ENCODE measurements at places on chromosomes 11 and 22.

GRCh38 chr11:128535468-128536457 is 51.6 kb downstream of the ETS1 start:
- DNase-seq = no peak

- no peak for DNase-seq
Measured at GRCh38 chr11:131656839-131657211, 286.4 kb downstream of the NTM start.

DNA sequence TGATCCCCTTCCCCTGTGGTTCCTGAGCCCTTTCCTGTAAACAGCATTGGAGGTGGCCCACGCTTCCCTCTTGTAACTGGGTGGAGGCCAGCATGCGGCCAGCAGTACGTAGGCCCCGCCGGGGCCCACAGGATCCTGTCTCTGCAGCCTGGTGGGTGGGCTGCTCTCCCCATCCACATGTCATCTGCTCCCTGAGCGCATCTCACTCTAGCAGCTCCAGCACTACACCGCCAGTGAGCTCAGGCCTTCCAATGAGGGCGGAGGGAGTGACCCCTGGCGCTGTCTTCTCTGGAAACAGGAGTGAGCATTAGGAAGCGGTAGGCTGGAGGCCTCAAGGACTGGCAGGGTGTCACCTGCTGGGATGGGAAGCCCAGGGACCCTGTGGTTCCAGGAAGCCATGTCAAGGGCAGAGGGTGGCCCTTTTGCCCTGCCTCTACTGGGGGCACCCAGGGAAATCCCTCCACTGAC is 363.9 kb downstream of the TBC1D22A start:
- no peak for DNase-seq

DNA sequence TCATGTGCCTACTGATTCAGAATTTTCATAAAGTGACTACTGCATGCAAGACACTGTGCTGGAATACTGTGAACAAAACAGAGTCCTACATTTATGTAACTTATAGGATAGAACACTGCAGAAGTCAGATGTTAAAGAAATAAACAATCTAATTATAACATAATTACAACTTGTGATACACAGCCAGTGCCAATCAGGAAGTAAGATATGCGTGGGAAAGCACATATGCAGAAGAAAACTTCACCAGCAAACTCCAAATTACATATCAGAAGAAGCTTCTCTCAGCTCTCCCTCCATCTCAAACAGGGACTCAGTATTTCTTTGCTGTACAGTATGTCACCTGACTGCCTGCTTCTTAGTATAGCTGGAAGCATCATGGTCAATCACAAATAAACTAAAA is 37.4 kb downstream of the PAK1 start:
- no peak for DNase-seq

- DNase-seq = no peak
Measured at GRCh38 chr11:116329354-116330090, 443.3 kb downstream of the BUD13 start.

GRCh38 chr11:78030429-78031325 is 7.6 kb upstream of the KCTD14 start:
- DNase-seq = no peak

DNA sequence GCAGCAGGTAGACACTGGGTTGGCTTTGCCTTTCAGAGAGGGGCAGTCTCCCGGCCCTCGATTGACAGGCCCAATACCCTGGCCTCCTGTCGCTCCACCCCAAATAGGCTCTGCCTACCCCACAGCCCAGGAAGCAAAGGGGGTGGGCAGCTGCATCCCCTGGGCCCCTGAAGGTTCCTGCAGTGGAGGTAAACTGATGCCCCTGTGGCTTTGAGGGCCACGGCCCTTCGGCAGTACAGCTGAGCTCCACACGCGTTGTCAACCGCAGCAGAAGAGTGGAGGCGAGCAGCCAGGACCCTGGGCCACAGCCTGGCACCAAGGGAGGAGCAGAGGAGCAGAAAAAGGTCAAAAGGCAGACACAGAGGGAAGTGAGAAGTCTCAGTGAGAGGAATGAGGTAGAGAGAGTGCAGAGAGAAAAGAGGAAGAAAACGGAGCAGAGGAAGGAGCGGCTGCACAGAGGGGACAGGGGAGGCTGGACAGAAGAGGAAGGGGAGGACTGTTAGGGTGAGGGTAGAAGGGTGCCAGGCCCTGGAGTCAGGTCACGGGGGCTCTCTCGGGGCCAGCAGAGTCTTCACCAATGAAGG is 64.0 kb downstream of the SLC22A12 start:
- DNase-seq = no peak

GRCh38 chr11:71364176-71364671 is 84.0 kb downstream of the DHCR7 start:
- no peak for DNase-seq

- no peak for DNase-seq
Measured at GRCh38 chr11:16881074-16881709, 133.0 kb downstream of the PLEKHA7 start.

DNA sequence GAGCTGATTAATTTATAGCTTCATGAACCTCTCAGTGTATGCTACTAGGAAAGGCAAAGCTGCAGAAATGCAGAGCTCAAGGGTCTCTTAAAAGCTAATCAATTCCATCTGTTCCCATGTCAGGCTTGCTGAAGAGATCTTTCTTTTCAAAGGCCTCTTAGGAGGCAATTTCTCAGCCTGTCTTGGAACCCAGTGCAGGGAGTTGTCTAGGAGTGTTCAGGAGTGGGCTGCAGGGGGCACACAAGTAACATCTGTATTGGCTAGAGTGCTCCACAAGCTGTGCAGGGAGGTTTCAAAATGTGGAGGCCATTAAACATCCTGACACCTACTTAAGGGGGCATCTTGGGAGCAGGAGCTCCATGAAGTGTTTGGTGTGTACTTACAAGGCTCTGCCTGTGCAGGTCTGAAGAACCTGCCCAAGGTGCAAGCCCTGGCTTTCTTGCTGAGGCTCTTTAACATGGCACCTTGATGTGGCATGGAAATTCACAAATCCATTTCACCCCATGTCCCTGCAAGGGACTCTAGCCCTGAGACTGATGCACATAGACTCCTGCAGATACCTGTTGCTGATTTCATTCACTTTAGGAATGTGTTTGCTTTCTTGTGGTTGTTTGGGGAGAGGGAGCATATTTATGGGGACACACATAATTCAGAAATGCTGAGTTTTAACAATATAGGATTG is 134.7 kb downstream of the ME3 start:
- no peak for DNase-seq

- DNase-seq = no peak
Measured at GRCh38 chr11:100004541-100004940, 682.5 kb upstream of the ARHGAP42 start.

- DNase-seq = no peak
Measured at GRCh38 chr11:122758974-122759373, 79.3 kb upstream of the CRTAM start.

DNA sequence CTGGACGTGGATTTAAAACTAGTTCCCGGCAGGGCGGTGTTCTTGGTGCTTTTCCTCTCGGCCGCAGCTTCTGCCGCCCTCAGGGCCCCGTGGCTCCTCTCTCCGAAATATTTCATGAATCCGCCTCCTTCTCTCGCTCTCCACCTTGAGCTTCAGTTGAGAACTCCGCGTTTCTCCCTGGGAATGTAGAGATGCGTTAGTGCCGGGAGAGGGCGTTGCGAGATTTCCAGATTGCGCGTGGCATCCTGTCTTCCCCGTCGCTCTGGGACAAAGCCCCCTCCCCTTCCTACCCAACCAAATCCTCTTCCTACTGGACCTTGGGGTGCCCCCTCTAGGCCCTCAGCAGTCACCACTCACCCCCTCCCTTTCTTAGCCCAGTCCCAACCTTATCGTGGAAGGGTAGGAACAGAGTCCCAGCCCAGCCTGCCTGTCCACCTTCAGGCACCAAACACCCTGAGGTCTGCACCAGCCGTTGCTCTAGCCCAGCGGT is 15.5 kb upstream of the RAC2 start:
- no peak for DNase-seq

- no peak for DNase-seq
Measured at GRCh38 chr11:87144252-87144651, 106.5 kb downstream of the TMEM135 start.

DNA sequence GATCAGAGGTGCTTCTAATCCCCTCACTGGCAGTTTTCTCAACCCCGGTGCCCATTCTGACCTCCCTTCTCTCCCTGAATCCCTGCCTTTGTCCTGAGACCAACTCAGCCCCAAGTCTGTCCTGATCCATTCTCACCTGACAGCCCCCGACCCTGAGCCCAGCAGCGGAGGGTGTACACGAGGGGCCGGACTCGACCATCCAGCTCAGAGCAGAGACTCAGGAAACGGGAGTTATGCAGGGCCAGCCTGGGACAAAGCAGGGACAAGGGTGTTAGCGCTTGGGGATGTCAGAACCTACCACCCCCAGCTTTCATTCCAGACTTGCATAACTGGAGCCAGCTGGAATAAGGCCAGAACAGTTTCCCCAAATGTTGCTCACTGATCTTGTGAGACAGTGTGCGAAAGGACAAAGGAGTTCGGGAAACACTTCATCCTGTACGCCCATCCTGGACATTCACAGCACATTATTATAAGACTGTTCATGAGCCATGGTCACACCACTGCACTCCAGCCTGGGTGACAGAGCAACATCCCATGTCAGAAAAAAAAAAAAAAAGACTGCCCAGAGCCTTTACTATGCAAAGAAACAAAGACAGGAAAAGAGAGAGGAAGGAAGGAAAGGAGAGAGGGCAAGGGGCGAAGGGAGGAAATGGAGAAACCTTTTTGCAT is 3.5 kb upstream of the EEF1G start:
- DNase-seq = no peak

- no peak for DNase-seq
Measured at GRCh38 chr11:56632329-56632728, 9.9 kb downstream of the OR5AP2 start.

GRCh38 chr11:108693852-108694251 is 29.0 kb downstream of the DDX10 start:
- no peak for DNase-seq

DNA sequence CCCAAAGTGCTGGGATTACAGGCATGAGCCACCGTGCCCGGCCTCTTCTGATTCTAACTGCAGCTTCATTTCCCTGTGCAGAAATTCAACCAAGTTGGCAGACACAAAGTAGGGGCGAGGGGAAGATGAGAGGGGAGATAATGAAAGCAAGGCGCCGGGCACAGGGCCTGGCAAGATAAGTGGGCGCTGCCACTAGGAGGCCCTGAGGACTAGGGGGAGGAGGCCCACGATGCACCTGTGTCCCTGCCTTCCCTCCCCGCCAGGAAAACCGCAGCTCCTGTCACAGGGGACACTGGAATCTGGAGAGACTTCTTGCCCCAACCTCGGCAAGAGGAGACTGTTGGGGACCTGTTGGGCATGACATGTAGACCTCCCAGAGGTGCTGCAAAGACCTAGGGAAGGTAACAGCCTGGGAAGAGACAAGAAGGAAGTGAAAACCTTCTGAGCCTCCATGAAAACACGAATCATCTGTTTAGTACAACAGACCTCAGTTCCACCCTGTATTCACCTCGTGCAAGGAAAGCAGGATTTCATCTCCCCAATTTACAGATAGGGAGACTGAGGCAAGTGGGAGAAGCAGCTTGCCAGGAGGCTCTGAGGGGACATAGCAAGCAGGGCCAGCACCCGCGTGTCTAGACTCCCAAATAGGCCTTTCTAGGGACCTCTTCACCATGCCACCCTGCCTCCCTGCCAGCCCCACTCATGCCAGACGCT is 3.1 kb upstream of the LGALS1 start:
- DNase-seq = no peak
